Panc1 (cell line): ENCODE measurements at places on chromosomes 12 and 14.

DNA sequence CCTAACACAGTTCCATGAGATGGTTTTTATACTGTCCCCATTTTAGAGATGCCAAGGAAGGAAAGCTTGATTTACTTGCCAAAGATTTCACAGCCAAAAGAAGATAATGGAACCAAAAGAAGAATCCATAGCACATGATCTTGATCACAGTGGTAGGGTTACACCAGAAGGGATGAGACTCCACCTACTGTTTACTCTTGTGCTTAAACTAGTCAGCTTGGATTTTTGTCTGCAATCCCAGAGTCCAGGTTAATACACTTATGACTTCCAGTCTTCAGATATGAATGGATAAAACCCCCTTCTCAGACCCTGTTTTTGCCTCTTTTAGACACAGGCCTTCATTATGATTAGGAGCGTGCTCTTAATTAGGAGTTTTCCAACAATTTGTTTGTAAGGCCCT lies 454.2 kb downstream of the AEBP2 start:
- DNase-seq: no peak

GRCh38 chr12:6827982-6828780 lies at the start of gene P3H3:
P3H3 (plus strand) TSS chr12:6828407; CDS start chr12:6828441, 34 bp downstream.
- no peak for DNase-seq

GRCh38 chr14:102028733-102029132 lies 58.1 kb downstream of the HSP90AA1 start:
- DNase-seq: no peak

DNA sequence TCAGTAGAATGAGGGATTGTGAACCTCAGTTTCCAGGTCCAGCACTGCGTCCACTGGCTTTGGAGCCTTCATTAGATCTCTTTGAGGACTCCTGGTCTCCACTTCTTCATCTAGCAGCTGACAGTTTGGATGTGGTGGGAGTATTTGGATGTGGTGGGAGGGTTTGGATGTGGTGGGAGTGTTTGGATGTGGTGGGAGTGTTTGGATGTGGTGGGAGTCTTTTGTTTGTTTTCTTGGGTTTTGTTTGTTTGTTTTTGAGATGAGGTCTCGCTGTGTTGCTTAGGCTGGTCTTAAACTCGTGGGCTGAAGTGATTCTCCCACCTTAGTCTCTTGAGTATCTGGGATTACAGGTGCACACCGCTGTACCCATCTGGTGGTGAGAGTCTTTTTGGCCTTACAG lies 64.7 kb downstream of the IFT43 start:
- DNase-seq: no peak

DNA sequence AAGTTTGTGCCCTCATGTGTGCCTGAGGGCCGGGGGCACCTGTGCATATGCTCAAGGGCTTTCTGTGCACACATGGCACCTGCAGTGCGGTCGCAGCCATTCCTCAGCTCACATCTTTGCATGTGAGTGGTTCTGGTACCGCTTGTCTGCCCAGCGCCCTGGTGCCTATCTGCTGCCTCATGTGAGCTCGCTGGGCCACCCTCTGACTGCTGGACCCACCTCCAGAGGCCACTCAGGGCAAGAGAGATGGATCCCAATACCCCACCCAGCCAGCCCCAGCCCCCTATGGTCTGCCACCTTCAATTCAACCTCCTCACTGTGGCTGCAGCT lies 5.4 kb upstream of the AMN start:
- DNase-seq: no peak

- no peak for DNase-seq
Measured at GRCh38 chr14:68807148-68807600, 14.3 kb upstream of the ZFP36L1 start.

DNA sequence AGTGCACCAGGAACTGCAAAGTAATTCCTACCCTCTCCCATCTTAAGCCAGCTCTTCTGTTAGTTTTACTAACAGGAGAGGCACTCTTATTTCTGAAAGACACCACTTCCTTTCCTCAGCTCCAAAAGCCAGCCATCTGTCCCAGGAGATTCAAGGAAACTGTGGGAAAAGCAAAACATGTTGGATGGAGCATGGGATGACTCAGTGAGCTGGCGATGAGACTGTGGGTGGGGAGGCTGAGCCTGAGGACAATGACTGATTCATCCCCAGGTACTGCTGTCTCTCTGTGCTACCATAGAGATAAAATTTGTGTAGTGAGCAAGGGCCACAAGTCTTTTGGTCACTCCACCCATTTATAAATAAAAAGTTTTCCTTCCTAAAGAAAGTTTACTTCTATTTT lies 141.4 kb downstream of the MYRFL start:
- no peak for DNase-seq

- no peak for DNase-seq
Measured at GRCh38 chr12:31850268-31850667, 108.9 kb upstream of the RESF1 start.

- no peak for DNase-seq
Measured at GRCh38 chr14:105060751-105061427, 4.3 kb downstream of the GPR132 start.

- DNase-seq: no peak
Measured at GRCh38 chr14:98198385-98198784, 1073.6 kb downstream of the BCL11B start.

DNA sequence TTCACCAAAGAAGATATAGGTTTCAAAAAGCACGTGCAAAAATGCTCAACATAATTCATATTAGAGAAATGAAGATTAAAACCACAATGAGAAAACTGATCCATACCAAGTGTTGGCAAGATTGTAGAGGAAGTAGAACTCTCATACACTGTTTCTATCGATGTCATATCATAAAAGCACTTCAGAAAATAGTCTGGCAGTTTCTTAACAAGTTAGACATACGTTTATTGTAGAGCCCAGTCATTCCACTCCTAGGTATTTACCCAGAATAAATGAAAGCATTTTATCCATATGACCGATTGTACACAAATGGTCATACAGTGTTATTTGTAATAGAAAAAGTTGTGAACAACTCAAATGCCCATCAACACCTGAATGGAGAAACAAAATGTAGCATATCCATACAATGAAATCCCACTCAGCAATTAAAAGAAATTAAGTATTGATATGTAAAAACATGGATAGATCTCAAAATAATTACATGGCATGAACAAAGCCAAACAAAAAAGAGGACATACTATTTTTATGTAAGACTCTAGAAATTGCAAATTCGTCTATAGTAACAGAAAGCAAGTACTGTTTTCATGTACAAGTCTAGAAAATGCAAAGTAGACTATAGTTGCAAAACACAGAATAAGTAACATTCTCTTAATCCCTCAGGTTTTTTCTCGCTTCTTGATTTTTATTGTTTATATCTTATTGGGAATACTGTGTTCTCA lies 41.0 kb downstream of the USP15 start:
- no peak for DNase-seq

GRCh38 chr12:51593021-51593420 lies 2.0 kb downstream of the SCN8A start:
- no peak for DNase-seq

- DNase-seq: no peak
Measured at GRCh38 chr12:93297536-93297935, 80.2 kb upstream of the NUDT4 start.

DNA sequence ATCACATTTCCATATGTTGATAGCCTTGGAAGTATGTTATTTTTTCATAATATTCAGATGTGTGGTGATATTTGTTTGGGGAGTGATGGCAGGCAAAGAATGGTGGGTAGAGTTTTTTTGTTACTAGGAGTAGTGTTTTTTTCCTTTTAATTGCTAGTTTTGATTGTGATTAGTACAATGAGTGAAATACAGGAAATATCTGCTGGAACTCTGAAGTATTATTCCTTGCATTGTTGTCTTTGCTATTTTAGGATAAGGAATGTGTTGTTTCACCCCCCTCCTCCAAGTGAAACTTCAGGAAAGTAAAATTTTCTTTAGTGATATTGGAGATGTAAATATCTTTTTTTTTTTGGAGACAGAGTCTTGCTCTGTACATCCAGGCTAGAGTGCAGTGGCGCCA lies 105.4 kb downstream of the DIP2B start:
- no peak for DNase-seq

GRCh38 chr14:21077672-21078071 lies 7.6 kb downstream of the ARHGEF40 start:
- no peak for DNase-seq

GRCh38 chr14:80781972-80782367 lies 159.6 kb downstream of the CEP128 start:
- no peak for DNase-seq

- no peak for DNase-seq
Measured at GRCh38 chr12:117583677-117584225, 222.3 kb upstream of the NOS1 start.

DNA sequence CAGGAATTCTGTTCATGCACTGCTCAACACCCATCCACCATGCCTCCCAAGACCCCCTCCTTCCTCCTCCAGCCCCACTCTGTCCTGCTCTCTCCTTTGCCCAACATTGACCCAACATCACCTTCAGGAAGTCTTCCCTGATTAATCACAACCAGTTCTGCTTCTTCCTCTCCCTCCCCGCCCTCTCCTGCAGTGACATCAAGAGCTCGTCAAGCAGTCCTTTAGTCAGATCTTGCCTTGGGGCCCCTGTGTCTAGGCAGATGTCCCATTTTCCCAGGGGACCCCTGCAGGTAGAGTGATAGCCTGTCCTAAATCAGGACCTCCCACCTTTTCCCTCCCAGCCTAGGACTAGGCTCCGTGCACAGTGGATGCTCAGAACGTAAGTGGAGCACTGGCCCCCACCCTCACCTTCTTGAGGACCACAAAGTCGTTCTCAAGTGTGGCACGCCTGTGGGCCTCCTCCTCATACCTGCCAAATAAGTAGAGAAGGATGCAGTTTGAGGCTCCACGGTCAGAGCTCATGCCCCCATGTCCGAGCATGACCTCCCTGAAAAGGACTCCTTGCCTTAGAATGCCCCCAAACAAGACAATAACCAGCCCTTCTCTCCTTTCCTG lies 2.3 kb downstream of the KRT78 start:
- no peak for DNase-seq

DNA sequence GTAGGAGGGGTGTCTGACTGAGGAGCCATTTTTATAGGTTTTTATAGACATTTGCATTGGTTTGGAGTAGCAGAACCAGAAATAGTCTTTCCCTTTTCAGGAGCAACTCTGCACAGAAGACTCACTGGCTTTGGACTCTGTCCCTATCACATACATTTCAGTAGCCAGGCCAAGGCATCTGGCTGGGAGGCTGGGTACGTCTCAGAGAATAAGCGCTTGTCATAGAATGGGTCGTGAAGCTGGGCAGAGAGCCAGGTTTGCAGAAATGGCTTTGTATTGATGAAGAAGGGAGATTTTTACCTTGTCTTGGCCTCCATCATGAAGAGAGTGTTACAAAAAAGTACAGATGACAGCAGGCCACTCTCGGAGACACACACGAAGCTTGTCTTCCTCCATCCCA lies 98.6 kb downstream of the CACNA1C start:
- no peak for DNase-seq

- DNase-seq: no peak
Measured at GRCh38 chr12:30043151-30043847, 259.6 kb upstream of the TMTC1 start.

DNA sequence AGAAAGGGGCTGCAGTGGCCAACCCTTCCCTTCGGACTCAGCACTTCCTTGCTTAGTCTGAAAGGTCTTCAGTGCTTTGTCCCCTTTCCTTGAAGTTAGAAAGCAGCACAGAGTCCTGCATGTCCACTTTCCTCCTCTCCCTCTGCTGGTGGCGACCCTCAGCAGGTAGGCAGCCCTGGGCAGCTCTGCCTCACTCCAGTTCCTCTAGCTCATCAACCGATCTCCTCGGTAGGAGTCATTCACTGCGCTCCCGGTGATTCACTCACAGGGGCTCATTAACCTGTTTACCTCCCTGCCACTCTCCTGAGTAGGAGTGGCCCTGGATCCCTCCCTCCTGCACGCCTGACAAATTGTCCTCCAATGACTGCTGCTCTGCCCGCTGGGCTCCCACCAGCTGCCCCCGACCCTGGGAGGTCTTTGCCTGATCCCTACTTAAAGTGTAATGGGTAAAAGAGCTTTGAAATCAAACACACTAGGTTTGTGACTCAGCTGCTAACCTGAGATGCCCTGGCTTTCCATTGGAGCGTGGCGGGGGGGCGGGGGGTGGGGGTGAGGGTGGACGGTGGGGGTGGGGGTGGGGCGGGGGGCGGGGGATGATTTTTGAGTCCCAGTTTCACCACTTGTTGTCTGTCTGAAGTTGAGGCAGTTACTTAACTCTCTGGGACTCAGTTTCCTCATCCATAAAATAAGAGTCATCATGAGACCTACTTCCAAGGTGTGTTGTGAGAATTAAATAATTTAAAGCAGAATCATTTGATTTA lies 4.2 kb downstream of the SCNN1A start:
- peak; percentile 66 for DNase-seq

GRCh38 chr12:12467688-12468261 lies 94.9 kb downstream of the DUSP16 start:
- DNase-seq: no peak

- no peak for DNase-seq
Measured at GRCh38 chr14:38206689-38207376, 871 bp upstream of the SSTR1 start.

GRCh38 chr12:121461048-121461447 lies 61.1 kb downstream of the RNF34 start:
- no peak for DNase-seq

DNA sequence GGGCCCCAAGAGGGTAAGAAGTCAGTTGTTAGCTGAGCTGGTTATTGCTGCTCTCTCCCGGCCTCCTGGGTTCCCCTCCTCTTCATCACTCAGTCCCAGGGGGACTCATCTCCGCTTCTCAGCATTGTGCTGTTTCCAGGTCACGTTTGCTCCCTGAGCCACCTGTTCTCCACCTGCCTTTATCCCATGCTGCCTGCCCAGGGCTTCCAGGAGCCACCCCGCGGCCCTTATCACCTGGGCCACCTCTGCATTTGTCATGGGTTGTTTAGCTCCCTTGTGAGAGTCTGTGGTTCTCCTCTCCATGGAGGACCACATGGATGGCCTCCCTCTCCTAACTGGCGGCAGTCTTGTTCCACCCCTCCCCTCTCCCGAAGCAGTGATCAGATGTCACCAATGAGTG lies 36.0 kb downstream of the SYNDIG1L start:
- DNase-seq: no peak

- no peak for DNase-seq
Measured at GRCh38 chr12:70338531-70338930, 27.6 kb upstream of the KCNMB4 start.

- no peak for DNase-seq
Measured at GRCh38 chr14:81474148-81474492, 59.5 kb downstream of the SEL1L start.

- no peak for DNase-seq
Measured at GRCh38 chr12:115657081-115658013, 620.1 kb downstream of the MED13L start.

- DNase-seq: no peak
Measured at GRCh38 chr14:105501504-105502291, 10.7 kb downstream of the TEDC1 start.

DNA sequence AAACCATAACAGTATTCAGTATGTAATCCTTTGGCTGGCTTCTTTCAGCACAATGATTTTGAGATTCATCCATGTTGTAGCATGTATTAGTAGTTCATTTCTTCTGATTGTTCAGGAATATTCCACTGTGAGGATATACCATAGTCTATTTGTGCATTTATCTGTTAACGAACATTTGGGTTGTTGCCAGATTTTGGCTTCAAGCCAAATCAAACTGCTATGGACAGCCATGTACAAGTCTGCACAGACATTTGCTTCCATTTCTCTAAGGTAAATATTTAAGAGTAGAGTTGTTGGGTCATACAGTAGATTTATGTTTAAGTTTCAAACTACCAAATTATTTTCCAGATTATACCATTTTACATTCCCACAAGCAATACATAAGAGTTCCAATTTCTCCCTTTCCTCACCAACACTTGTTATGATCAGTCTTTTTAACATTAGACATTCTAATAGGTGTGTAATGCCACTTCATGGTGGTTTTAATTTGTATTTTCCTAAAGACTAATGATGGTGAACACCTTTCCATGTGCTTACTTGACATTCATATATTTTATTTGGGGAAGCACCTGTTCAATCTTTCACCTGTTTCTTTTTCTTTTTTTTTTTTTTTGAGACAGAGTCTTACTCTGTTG lies 56.6 kb downstream of the ZFYVE21 start:
- no peak for DNase-seq
